MCF 10A (cell line): ENCODE measurements at places on chromosomes 1 and 21. TPM values are rescaled to one million over a fixed set of nuclear protein-coding genes. Genes with fewer than 3 reads are reported as not detected.

Gene TBCE
- total RNA-seq, result 45.6 and 52.5 TPM in 2 replicates

Gene IGSF21
- total RNA-seq, result not detected in 2 replicates

Gene GREM2
- total RNA-seq, result 0.10 TPM in 1 of 2 replicates, not detected in the other

Gene ATP1A2
- 0.07 TPM in 1 of 2 replicates, not detected in the other for total RNA-seq

Gene UBL4B
- total RNA-seq, result not detected in 2 replicates

Gene ELF3
- 0.10 and 0.33 TPM in 2 replicates for total RNA-seq
